ENCODE measurements at places on chromosomes 13 and 19.

GRCh38 chr13:67857581-67858310 lies 627.6 kb upstream of the PCDH9 start:
- DNase-seq: no peak

DNA sequence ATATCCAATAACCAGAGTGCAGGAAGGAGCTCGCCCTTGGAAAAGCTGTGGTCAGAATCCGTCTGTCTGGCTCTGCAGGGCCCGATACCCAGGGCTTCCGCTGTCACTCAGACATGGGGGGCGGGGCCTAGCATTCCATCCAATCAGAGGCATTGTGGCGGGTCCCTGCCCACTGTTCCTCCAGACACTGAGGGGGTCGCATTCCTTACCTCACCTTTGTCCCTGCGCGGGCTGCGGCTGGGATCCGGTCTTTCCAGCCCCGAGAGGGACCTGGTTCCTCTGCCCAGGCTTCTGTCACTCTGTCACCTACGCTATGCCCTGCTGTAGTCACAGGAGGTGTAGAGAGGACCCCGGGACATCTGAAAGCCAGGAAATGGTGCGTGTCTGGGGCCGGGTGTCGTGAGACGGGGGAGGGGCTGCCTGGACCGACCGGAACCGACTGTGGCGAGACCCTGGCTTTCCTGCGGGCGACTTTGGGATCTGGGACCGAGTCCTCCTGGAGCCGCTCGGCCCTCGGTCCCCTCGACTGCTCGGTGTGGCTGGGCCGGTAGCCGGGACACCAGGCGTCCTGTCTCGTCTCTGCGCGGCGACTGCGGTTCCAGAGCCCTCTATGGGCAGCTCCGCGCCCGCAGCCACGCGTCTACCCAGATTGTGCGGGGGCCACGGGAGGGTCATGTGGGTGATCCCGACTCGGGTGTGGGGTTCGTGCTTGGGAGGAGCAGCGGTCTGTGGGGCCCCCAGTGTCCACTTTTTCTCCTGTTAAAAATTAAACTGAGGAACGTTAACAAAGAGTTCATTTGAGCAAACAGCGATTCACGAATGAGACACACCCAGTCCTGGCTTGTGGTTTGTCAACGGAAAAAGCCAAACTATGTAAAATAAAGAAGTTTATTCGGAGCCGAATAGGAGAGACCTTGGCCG lies at the start of gene ZNF69:
TSS of gene ZNF69 (plus strand) at position 172 of the 921 bp plus-strand sequence. CDS start at position 314, 142 bp downstream.
- DNase-seq: peak; percentile 59

- DNase-seq: no peak
Observed at GRCh38 chr19:2089727-2090053, 6.4 kb downstream of the MOB3A start.

DNA sequence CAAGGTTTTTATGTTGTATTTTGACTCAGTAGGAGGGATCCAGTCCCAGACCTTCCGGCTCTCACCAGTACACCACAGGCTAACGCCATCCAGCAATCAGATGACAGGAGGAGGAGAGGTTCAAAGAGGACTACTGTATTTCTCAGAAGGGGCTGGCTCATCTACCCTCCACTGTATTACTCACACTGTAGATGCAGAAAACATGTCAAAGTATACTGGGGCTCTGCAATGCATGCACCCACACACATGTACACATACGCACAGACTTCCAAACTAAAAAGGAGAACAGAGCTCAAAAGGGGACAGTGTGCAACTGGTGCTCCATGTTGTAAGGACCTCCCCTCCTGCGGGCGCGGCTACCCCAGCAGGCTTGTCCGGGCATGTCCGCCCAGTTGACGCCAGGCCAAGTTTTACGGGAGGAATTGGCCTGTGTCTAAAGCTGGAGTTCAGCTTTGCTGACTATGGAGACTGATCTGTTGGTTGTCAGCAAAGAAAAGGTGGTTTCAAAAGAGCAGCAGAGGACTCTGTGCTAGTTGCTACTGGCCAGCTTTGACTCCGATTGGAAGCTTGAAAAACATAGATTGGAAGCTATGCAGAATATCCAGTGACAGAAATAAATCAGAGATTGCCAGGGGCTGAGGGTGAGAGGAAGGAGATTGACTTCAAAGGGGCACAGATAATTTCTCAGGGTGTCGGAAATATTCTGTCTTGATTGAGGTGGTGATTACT lies 314.2 kb downstream of the DLEU7 start:
- no peak for DNase-seq

- no peak for DNase-seq
Observed at GRCh38 chr13:26476111-26476781, 81.2 kb upstream of the WASF3 start.

- no peak for DNase-seq
Observed at GRCh38 chr13:59898066-59898465, 265.7 kb downstream of the DIAPH3 start.

DNA sequence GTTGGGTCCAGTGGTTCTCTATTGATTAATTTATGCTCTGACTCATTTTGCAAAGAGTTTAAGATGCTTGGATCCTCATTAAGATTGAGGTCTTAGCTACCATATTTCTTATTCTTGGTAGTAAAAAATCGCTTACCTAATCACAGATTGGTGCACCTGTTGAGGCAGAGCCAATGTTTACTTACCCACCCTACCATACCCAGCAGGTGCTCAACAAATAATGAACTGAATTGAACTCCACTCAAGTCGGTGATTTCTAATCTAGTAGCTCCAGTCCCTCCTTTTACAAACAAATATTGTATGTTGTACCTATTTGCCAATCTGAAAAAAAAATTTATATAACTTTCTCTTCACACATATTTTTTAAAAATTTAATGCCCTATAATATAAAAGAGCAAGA lies 361.0 kb downstream of the FGF14 start:
- DNase-seq: no peak

- DNase-seq: no peak
Observed at GRCh38 chr19:41932720-41933332, 4.6 kb upstream of the ERFL start.
